ENCODE measurements at places on chromosomes 4 and X. TPM values are rescaled to one million over a fixed set of nuclear protein-coding genes. Genes with fewer than 3 reads are reported as not detected.

Gene GRK4
- total RNA-seq = 4.3 TPM

GRCh38 chrX:110056419-110056818 lies 53.5 kb downstream of the TMEM164 start:
- DNase-seq = no peak

- DNase-seq = no peak
These were observed 10.3 kb upstream of the ODAPH start for GRCh38 chr4:75545526-75545925.

DNA sequence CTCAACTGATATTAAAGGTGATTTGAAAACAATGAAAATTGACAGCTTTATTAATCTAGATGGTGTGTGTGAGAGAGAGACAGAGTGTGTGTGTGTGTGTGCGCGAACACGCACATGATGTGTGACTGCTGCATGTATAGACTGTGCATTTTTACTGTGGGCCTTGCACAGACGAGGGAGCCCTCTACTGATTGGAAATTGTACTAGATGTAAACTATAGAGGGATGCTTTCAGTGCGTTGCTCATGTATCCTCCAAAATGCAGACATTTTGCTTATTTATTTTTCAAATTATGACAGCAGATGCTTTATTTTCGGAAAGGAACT lies 168.4 kb upstream of the GK2 start:
- DNase-seq = no peak

GRCh38 chr4:5365071-5366008 lies 314.1 kb downstream of the STK32B start:
- no peak for DNase-seq

GRCh38 chr4:116132946-116133345 lies 952.4 kb downstream of the TRAM1L1 start:
- DNase-seq = no peak

DNA sequence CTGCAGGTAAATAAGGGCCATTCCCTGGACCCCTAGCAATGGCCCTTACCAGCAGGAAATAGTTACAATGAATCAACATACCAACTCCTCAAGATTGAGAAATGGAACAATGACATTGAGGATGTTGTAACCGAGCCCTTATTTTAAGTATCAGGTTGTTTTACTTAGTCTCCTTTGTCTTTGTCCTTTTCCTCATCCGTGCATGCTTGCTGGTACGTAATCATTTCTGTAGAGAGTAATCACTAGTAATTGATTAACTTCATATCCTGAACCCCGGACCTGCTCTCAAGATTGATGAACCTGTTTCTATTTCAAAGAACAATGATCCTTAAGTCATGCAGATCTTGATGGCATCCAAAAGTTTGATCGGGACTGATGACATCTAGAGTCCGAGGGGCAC lies 98.6 kb upstream of the LANCL3 start:
- DNase-seq = no peak

- DNase-seq = no peak
These were observed 127.1 kb upstream of the SLC4A4 start for GRCh38 chr4:71211748-71212147.

Gene FGB
- total RNA-seq = 42.5 TPM

Gene ARHGAP36
- 0.13 TPM for total RNA-seq

- DNase-seq = no peak
These were observed 153.0 kb downstream of the DCTD start for GRCh38 chr4:182764137-182764536.

GRCh38 chrX:111831343-111831742 lies 44.6 kb upstream of the TRPC5OS start:
- DNase-seq = no peak

Gene PPEF2
- not detected for total RNA-seq

- DNase-seq = no peak
These were observed 434.6 kb upstream of the GNPDA2 start for GRCh38 chr4:45160951-45161350.

Gene CLDN2
- total RNA-seq = 140 TPM

DNA sequence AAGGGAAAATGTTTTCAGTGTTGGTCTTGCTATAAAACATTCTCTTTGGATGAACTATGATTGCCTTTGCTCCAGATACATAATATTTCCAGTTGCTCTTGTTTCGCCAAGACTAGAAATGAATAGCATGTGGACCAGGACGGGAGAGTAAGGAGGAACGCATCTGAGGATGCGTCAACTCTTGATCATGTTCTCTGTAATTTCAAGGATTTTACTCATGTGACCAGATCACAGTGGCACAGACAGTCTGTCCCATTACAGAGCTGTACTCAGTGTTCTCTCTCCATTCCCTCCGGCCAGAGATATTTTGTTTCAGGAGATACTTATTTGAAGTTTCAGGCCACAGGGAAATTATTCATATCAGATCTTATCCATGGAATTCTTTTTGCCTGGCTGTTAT lies 266.6 kb downstream of the MID1IP1 start:
- DNase-seq = no peak

DNA sequence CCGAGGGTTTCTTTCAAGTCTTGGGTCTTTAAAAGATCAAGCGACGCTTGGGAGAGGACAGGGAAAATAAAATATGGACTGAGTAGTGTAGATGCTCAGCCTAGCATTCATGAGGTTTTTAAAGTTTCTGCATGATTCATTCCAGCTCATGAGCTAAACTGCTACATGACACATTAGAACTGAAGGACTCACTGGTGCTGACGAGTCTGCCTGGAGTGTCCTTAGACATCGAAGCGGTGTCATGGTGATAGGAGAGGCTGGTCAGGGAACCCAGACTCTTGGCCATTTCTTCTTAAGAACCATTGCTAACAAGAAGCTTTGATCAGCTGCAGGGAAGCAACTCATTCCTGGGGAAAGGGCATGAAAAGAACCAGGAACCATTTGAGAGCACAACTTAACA lies 158.6 kb downstream of the TRIML1 start:
- no peak for DNase-seq

Gene STK32B
- 18.2 TPM for total RNA-seq

DNA sequence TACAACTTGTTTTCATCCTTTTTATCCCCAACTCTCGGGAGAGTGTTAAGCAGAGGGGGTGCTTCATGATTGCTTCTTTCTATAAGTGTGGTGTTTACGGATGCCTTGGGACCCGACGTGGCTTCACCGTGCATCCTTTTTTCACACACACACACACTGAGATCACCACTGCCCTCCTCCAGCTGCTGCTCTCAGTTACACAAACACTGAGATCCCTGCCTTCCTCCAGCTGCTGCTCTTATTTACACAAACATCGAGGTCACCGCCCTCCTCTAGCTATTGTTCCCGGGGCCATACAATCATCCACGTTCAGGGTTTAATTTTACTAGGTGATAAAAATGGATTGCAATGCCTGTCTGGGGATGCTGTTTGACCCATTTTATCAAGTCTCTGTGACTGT lies 155.4 kb upstream of the FAM9B start:
- no peak for DNase-seq

Gene HTN3
- total RNA-seq = not detected

DNA sequence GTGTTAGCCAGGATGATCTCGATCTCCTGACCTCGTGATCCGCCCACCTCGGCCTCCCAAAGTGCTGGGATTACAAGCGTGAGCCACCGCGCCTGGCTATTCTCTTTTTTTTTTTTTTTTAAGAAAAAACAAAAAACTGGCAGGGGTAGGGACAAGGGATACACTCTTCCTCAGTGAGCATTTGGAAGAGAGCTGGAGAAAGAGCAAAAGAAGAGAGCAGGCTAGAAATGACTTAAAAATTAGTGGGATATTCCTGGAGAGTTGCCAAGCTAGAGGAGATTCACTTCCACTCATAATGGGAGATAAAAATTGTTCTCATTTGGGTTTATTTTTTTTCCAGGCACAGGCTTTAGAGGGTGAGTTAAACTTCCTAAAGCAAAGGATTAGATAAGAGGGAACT lies 140.0 kb upstream of the SCML1 start:
- no peak for DNase-seq

DNA sequence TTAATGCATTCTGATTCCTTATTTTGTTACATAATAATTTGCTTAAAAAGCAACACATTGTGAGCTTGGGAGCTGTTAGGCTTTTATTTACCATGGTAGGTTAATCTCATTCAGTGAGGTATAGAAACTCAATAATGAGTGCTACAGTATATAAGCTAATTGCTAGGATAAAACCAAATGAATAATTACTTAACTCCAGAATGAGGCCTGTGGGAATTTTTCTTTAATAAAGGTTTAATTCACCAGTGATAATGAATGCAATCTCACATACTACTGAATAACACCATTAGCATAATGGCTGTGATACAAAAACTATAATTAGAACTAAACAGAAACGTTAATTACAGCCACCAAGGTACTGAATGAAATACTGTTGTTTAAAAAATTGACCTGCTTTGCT lies 326.3 kb downstream of the IQCM start:
- DNase-seq = no peak

DNA sequence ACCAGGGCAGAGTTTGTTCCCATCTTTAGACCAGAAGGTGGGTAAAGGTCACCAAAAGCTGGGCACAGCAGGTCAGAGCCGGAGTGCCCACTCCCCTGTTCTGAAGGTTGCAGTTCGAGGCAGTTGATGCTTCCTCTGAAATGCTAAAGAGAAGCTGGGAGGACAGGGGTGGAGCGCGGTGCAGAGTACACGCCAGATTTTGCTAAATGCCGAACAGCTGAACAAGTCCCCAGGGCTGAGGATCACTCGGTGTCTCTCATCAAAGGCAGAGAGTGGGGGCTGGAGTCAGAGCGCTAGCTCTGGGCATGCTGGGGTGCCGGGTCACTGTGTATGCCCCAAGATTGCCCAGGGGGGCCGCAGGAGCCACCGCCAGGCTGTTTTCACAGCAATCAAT lies 197.0 kb downstream of the BCOR start:
- no peak for DNase-seq

Gene COX7B2
- not detected for total RNA-seq

- DNase-seq = no peak
These were observed 62.7 kb downstream of the DCTD start for GRCh38 chr4:182854466-182854865.

DNA sequence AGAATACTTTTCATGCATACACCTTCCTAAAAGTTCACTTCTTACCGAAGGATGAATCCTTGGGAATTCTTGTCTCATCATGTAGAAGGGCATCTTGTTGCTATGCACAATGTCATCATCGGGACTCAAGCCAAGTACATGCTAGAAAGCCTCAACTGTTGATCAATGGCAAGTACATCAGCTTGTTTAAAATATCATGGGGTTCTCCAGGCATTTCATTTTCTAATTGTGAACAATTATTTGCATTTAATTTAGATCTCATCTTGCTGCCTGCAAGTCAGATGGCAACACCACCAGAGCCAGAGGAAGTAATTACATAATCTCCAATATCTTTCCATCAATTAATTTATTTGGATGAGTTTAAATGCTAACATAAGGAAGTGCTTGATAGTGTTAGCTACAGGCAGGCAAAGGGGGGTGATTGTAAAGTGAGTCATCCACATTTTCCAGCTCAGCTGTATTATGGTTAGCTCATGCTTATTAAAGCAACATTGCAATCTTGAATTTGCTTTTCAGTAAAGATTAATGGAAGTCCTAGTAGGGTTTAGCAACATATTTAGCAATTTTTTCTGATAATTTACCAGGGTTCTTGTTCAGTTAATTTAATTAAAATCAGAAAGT lies 356.5 kb downstream of the CBLL2 start:
- DNase-seq = no peak
